Activated T-helper 9 cell treated with anti-CD3 and anti-CD28 coated beads, Interleukin-2, amount 50 U/mL, for 16 hours (primary cell): ENCODE measurements at places on chromosomes 7 and 10.

DNA sequence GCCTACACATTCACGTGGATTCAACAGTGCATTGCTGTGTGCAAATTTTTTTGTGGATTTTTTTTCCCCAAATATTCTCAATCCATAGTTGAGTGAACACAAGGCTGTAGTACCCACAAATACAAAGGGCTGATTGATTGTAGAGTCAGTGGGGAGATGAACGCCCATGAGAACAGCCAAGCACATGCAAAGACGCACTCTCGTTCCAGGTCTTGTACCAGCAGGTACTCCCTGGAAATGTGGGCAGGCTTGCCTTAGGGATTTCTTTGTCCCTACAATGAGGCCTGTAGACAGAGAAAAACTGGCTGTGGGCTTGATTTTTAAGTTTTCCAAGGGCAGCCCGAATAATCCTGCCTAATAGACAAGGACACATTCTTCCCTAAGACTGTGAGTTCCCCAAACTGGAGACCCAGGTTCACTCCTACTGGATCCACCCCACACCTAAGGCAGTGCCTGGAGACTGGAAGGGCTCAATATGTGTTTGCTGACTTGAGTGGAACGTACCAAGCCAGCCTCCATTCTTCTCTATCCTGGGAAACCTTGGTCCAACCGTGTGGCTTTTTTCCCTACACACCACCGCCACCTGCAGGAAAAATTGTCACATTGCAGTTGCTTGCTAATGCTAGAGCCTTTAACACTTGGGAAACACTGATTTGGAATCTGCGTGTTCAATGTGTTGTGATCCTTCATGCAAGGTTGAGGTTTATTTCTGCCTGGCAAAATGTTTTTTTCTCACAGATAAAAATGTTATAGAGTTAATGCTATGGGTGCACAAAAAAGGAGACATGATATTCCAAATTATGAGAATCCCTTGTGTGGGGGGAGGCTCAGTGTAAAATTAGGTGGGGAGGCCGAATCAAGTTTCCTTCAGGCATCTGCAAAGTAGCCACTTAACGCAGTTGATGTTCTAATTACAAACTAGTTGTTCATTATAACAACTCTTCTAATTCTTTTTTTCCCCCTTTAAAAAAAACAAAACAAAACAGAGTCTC is 49.3 kb downstream of the PPP1R17 start:
- no peak for DNase-seq

- no peak for DNase-seq
Observed at GRCh38 chr10:71378336-71379117, 18.2 kb upstream of the CDH23 start.

DNA sequence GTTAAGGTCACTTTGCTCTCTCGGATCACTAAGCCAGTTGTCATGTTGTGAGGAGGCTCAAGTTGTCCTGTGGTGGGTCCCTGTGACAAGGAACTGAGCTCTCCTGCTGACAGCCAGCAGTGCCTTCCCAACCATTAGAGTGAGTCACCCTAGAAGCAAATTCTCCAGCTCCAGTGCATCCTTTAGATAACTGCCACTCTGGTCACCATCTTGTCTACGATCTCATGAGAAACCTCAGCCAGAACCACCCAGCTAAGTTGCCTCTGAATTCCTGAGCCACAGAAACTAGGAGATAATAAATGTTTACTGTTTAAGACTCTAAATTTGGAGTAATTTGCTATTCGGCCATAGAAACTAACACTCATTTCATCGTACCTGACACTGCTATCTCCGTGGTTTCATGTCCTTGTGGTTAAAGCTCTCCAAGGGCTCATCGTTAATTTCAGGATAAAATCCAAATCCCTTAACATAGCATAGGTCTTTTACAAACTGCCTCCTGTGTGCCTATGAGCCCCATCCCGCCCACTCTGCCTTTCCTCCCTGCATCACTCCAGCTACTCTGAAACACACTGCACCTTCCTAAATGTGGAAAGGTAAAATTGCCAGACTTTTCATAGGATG is 56.5 kb upstream of the WIPF3 start:
- no peak for DNase-seq

DNA sequence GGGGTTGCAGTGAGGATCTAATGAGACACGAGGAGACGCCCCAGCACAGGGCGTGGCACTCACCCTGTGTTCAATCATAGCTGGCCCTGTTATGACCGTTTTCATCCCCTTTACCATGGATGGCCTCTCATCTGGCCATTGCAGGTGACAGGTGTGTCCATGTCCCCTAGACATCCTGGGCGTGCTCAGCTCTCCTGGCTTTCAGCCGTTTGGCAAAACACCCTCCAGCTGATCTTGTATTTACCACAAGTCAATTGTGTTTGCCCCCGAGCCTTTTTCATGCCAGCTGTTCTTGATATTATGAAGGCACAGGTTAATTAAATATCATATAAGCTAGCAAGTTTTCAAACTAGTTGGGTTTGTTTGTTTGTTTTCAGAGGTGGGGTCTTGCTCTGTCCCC is 97.1 kb downstream of the CHST15 start:
- DNase-seq, result no peak

DNA sequence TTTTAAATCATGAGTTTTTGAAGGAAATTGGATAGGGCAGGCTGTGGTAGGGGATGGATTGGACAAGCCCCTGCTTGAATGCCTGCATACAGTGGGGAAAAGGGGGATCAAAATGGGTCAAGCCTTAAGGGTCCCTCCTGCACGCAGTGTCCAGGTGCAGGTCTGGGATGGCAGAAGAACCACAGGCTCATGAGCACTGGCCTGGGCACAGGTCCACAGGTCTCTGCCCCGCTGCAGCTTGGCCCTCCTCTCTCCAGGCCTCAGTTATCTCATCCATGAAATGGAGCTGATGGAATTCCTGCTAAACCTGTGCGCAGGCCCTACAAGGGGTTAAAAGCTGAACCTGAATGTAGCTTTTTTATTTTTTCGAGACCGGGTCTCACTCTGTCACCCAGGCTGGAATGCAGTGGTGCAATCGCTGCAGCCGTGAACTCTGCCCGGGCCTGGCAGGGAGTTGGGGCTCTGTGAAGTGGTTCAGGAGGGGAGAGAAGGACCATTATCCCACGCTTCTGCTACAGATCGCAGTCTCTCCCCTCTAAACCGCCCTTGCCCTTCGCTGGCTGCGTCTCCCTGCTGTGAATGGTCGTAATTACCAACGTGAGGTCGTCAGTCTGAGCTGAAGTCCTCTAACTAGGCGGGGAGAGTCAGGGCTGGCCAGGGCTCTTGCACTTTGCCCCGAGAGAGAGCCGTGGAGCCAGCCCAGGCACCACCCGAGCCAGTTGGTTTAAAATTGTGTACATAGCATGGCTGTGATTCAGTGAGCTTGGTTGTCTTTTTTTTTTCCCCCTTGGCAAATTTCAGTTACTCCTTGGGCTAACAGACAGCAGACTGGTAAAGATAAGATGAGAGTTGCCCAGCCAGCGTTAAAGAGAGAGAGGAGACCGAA is 77.5 kb upstream of the GTF2I start:
- no peak for DNase-seq

DNA sequence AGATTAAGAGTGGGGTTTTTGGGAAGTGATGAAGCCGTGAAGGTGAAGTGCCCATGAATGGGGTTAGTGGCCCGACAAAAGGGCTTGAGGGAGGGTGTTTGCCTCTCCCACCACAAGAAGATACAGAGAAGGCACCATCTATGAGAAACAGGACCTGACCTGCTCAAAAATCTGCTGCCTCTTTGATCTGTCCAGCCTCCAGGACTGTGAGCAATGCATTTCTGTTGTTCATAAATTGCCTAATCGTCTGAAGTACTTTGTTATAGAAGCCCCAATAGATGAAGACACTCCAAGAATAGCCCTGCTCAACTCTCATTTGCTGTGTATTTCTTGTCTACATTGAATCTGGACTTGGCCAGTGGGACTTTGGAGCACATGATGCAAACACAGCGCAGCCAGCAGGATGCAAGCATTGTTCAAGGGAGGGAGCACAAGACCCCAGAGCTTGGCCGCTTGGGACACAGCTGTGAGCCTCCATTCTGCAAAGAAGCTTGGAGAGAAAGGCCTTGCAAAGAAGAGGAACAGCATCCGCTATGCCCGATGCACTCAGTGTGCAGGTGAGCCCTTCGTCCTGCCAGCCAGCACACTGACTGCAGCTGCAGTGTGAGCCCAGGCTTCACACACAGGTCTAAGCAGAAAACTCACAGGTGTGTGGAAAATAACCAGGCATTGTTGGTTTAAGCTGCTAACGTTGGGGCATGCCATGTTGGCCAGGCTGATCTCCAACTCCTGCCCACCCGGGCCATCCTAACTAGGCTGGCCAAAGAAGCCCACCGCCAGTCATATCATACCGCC is 73.2 kb upstream of the KLF6 start:
- no peak for DNase-seq

DNA sequence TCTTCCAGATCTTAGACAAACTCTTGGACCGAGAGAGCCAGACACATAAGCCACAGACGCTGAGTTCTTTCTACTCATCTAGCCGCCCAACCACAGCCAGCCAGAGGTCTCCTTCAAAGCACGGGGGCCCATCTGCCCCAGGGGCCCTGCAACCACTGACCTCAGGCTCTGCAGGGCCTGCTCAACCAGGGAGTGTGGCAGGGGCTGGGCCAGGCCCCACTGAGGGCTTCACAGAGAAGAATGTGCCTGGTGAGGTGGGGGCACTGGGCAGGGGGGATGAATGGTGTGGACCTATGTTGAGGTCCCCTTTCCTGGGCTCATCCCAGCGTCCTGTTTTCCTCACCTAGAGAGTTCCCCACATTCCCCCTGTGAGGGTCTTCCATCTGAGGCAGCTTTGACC is 11.4 kb downstream of the ZSWIM8 start:
- DNase-seq, result no peak

DNA sequence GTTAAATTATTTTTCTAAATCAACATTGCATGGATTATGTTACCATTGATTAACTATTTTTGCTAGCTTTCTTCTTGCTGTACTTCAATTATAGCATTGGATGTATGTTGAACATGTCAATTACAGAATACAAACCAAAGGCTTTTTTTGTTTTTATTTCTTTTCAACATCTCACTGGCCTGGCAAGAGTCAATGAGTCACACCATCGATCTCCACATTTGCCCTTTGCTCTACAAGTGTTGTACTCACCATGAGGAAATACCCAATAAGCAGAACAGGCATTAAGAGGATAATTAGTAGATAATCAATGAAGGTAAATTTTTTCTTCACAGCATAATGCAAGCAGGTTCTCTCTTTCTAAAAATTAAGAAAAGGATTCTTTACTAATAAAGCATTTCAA is 23.3 kb downstream of the ANKRD22 start:
- DNase-seq, result no peak

DNA sequence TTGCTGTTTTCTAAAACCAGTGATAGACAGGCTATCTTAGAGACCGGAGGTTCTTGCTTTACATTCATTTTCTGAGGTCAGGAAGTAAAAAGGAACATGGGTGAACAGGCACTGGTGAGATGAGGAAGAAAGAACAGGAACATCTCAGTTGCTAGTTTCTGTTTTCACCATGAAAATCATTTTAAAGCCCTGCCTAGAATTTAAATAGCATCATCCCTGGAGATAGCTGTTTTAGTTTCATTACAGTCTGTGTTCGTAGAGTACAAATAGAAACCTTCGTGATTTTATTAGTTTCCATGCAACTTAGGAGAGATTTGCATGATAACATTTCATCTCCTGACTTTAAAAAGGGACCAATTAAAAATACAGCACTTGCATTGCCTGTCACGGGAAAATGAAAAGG is 14.7 kb downstream of the KCNMA1 start:
- no peak for DNase-seq

GRCh38 chr10:69359594-69359993 is 57.1 kb downstream of the TACR2 start:
- DNase-seq, result no peak

GRCh38 chr7:121519548-121520521 is 123.7 kb upstream of the FAM3C start:
- no peak for DNase-seq

- DNase-seq, result no peak
Observed at GRCh38 chr10:64071218-64071617, 550.0 kb downstream of the REEP3 start.

DNA sequence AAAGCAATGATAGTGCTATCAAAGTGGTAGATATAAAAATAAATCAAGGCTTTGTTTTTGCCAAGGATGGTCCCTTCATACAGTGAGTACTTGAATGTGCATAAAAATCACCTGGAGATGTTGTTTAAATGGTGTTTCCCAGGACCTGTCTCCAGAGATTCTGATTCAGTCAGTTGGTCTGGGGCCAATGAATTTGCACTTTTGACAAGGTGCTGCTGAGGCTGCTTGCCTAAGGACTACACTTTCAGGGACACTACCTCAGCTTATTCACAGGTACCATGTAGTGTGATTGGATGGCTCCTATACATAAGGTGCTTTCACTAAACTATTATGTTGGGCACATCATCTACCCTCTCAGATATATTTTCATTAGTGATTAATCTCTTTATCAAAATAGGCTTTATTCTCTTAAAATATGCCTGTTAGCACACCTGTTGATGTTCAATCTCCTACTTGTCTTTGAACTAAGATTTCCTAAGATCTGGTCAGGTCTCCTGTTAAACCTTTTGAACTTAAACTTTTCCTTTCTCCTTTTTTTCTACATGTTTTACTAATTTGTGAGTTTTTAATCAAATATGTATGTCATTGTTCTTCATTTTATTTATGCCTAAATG is 24.3 kb downstream of the CAPZA2 start:
- DNase-seq, result no peak

- no peak for DNase-seq
Observed at GRCh38 chr10:44755481-44755880, 155.7 kb upstream of the TMEM72 start.

GRCh38 chr10:6487920-6488319 is 92.2 kb downstream of the PRKCQ start:
- no peak for DNase-seq

DNA sequence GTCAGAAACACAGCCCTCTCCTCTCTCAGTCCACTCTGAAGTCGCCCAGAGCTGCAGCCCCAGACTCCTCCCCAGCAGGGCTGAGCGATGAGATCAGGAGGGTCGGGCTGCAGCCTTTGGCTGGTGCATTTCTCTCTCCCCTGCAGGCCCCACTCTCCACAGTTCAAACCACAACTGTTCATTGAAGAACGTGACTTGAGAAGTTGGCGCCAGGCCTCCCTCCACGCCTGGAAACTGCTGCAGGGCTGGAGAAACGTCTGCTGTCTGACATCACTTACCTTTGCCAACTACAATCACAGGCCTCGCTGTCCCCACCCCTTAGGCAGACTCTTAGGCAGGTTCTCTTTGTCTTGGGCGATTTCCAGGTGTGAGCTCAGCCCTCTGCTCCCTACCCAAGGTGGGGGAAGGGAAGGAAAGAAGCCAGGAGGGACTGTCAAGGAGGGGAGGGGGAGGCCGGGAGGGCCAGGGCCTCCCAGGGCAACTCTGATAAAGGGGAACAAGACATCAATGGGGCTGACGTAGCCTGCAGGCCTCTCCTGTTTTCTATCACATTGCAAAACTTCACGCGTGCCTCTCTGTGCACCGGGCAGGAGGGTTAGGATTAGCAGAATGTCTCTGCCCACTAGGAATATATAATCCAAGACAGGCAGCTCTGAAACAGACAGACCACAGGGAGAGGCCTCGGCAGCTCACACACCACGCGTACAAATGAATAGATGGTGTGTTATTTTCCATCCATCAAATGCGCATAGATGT is 32.7 kb downstream of the CALML5 start:
- no peak for DNase-seq
